B cell (primary cell): ENCODE measurements at places on chromosomes 6 and 20. TPM values are rescaled to one million over a fixed set of nuclear protein-coding genes. Genes with fewer than 3 reads are reported as not detected.

- DNase-seq, result no peak
Measured at GRCh38 chr20:14928083-14928482, 590.7 kb upstream of the FLRT3 start.

- DNase-seq, result no peak
Measured at GRCh38 chr6:76774781-76775384, 688.4 kb downstream of the HTR1B start.

DNA sequence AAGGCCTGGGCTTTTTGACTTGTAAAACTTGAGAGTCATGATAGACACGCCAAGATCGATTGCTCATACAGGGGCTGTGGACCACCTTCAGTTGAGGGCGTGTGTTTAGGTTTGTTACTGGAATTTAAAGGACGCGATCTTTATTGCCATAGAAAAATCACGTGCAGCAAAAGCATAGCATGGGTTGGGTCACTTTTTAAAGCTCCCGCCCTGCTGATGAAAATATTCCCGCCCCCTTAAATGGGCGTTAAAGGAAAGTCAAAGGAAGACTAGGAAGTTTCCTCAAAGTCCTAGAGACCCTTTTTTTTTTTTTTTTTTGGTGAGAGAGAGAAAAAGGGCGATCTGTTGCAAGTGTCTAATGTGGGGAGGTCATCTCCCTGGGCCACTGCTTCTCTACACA, 23.1 kb downstream of the TFAP2A start:
- DNase-seq, result no peak

DNA sequence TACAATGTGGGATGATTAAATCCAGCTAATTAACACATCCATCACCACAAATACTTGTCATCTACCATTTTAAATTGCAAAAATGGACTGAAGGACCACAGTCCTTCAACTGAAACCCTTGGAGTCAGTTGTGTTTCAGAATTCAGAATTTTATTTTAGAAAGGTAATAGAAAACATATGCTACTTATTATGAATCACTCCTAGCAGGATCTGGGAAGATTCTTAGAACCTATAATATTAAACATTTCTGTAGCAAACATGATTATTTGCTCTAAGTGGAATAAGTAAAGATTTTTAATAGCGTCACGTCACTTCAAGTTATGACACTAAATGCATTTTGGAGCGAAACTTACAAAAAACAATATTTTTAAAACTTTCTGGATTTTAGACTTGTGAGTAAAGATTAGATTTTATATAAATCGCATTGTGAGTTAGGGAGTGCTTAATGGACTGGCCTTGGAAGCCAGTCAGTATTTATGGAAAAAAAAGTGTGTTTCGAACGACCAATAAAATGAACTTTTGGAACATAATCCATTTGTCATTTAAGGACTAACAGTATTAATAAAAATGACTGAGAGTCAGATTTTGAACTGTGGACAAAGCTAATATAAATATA, 71.8 kb upstream of the PHACTR2 start:
- DNase-seq, result no peak

GRCh38 chr6:108940741-108941140, 92.5 kb downstream of the ARMC2 start:
- no peak for DNase-seq

- no peak for DNase-seq
Measured at GRCh38 chr6:35432291-35432690, 19.8 kb upstream of the FANCE start.

Gene GATA5
- not detected in 2 replicates for total RNA-seq

Gene KIF13A
- total RNA-seq, result 21.3 and 23.4 TPM in 2 replicates

- DNase-seq, result no peak
Measured at GRCh38 chr6:14921170-14921569, 324.7 kb upstream of the JARID2 start.

DNA sequence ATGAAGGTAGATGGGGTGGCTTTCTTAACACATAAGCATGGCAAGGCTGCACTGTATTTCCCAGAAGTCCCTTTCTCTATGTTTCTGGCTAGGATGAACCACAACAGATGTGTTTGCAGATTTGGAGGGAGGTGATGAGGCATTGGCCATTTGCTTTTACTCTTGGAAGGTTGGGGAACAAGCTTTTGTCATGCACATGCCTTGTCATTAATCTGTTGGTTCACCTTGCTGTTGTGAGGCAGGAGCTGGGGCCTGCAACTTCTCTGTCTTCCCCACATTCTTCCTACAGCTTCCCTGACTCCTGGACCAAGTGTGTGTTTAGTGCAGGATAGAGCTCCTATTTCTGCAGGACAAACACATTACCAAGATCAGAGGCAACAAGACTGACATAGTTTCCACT, 326.2 kb upstream of the SPTLC3 start:
- no peak for DNase-seq

DNA sequence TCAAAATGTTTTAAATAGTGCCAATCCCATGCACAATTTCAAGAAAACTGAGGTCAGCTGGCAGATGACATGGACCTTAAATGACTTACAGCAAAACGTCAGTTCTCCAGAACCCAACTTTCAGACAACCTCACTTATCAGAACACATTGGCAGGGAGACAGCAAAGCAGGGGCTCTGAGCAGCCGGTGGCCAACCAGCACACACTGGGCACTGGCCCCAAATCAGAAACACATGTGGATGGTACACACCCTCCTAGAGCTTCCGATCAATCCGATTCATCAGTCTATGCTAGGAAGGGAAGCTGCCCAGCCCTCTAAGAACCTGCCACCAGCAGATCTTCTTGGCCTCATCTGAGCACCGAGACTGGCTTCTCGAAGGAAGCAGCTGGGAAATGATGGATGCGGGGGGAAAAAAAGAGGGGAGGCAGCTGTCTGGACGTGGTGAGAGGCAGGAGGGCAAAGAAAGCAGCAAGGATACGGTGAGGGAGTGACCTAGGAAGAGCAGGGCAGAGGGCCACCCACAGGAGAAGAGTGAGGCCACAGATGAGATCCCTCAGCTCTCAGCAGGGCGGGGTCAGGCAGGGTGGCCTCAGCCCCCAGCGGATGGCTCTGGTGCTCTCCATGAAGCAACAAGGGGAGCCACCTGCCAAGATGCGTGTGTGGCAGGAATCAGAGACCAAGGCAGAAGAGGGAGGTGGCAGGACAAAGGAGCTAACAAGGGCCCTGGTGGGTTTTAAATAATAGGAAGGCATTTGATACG, 32.9 kb downstream of the TAF4 start:
- no peak for DNase-seq

DNA sequence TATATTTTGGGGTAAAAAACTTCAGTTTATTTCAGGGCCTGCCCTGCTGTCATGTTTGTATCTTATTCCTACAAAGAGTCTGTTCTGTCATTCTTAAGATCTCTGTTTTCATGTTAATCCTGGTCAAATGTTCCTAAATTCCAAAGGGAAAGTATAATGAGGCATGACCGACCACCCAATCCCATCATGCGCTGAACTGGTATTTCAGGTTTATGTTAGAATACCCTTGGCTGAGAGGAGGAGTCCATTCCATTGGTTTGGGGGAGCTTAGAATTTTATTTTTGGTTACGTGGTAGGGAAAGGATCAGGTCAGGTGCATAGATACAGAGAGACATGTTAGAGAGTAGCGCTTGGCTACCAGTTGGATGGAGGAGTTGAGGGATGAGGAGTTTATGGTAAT, 25.7 kb downstream of the CFAP61 start:
- DNase-seq, result no peak

DNA sequence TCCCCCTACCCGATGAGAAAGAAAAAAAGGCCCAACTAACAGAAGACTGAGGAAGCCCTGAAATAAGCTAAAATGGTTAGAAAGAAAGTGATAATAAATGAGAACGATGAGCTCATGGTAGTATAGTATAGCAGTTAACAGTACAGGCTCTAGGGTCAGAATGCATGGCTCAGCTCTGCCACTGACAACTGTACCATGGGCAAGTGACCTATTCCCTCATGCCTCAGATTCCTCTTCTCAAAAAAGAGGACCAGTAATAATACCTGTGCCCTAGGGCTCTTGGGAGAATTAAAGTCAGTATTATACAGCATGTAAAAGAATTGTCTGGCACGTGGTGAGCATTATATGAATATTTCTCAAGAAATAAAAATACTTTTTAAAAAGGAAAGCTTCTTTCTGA, 19.8 kb downstream of the TRERF1 start:
- no peak for DNase-seq

DNA sequence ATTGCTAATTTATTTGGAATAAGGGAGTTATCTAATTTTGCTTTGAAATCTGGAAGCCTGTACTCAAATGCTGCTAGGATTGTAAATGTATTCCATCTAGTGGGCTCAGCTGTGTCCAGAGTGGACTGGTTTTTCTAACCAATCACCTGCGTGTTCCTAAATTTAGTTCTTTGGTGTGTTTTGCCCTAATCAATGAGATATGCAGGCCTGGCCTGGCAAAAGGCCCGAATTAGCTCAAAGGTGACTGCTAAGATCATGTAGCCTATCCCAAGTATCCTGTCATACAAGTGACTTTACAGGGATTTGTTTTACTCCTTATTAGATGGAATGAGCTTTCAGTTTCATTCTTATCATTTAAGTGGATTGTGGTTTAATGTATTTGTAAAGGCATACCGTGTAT, 51.3 kb upstream of the ARMC2 start:
- no peak for DNase-seq

DNA sequence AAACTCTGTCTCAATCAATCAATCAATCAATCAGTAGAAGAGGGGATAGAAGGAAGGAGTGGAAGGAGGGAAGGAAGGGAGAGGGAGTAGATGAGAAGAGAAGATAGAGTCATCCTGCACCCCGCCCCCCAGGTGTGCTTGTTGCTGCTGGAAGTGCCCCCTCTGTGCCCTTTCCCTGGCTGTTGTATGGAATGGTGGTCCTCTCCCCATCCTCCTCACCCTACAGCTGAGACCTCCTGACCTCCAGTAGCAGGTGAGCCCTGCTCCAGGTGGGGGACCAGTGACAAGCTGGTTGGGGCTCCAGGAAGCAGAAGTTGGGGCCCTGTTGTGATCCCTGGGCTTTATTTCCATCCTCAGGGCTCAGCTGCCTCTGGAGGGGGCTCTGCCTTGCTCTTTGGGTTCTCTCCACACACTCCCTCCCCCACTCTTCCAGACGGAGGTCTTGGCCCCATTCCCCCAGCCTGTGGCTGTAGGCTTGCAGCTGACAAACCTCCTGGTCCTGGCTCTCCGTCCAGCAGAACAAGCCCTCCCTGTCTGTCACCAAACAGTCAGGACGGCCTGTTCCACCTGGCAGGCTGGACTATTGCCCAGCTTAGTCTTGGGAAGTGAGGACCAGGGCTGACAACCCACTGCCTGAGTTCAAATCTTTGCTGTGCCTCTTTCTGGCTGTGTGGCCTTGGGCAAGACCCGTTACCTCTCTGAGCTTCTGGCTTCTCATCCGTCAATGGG, 26.0 kb upstream of the SCRT2 start:
- no peak for DNase-seq

- DNase-seq, result no peak
Measured at GRCh38 chr6:17839513-17840223, 132.9 kb upstream of the NUP153 start.

DNA sequence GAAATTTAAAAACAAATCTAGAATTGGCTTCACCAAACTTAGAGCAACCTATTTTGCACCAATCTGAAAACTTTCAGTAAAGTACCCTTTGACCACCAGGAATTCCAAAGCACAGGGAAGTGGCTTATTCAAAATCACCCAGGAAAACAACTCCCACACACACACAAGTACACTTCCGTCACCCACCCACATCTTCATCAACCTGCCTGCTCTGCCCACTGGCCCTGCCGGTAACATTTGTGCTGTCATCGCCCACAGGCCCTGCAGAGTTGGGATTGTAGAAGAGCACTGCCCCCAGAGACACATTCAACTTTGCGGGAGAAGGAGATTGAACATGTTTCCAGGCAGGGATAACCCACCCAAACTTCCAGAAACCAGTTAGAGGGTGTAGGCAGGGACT, 19.3 kb upstream of the SCML4 start:
- DNase-seq, result no peak

Gene AIF1
- 1.3 and 1.5 TPM in 2 replicates for total RNA-seq
